ENCODE measurements at places on chromosomes 12 and 14.
A peak's percentile ranks its signal among the peaks of the same experiment; 100 is the strongest.

- no peak for DNase-seq
These were observed 25.3 kb downstream of the CLEC2A start for GRCh38 chr12:9906873-9907272.

GRCh38 chr12:46124132-46124847 lies 133.9 kb upstream of the SCAF11 start:
- DNase-seq = no peak

DNA sequence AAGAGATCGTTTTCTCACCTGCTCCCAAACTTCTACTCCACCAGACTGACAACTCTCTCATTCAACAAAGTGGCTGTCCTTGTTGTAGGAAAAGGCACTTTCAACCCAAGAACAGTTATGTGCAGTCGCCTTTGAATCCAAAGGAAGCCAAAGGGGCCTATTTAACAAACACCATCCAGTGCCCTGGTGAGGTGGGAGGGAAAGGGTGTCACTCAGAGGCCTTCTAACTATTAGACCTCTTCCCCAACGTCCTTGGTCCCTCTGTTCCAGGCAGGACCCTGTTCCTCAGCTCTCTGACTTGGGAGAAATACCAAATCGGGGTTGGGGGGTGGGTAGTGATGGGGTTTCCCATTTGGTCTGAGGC lies 3.2 kb downstream of the SIX4 start:
- DNase-seq = no peak

- DNase-seq = peak; percentile 13
These were observed 68.6 kb upstream of the USP15 start for GRCh38 chr12:62191491-62192179.

GRCh38 chr14:100842799-100843198 lies 16.9 kb downstream of the MEG3 start:
- DNase-seq = no peak

- no peak for DNase-seq
These were observed 3.6 kb downstream of the CLEC7A start for GRCh38 chr12:10126413-10126812.

Measured in GM13977 (cell line).